ENCODE measurements at places on chromosomes 2 and 18.

GRCh38 chr2:173815772-173816171, 149.4 kb downstream of the SP3 start:
- no peak for DNase-seq

GRCh38 chr2:214077727-214078126, 333.1 kb upstream of the VWC2L start:
- no peak for DNase-seq

- no peak for DNase-seq
Observed at GRCh38 chr2:102837626-102838198, 75.9 kb downstream of the TMEM182 start.

GRCh38 chr2:240911641-240912265, 5.6 kb downstream of the CROCC2 start:
- no peak for DNase-seq

- DNase-seq: peak; percentile 3
Observed at GRCh38 chr2:216632952-216633615, at the start of gene IGFBP2. Gene IGFBP2 (plus strand): TSS chr2:216633420. CDS start chr2:216633524, 104 bp downstream.

All from stimulated activated CD8-positive, alpha-beta memory T cell treated with anti-CD3 and anti-CD28 coated beads, Interleukin-7, amount 100 ng/mL, for 24 hours (primary cell).